ENCODE measurements at places on chromosomes 16 and 17. TPM values are rescaled to one million over a fixed set of nuclear protein-coding genes. Genes with fewer than 3 reads are reported as not detected.

TEX19 gene
- total RNA-seq = not detected

- no peak for DNase-seq
These were observed 63.9 kb upstream of the ARL4D start for GRCh38 chr17:43334738-43335402.

DNA sequence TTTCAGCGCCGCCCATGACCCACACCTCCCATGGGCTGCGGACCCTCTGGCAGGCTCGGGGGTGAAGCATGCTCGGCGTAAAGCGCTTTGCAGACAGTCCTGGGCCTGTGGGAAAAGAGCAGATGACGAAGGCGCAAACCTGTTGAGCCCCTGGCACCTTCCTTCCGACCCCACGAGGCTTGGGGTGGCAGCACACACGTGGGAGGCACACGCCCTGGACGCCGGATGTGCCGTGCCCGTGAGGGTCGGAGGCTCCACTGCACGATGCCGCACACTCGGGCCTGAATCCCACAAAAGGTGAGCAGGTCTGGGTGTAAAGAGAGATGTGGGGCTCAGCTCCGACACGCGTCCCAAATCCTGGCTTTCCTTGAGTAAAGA, 71.1 kb downstream of the LMF1 start:
- DNase-seq = no peak

DNA sequence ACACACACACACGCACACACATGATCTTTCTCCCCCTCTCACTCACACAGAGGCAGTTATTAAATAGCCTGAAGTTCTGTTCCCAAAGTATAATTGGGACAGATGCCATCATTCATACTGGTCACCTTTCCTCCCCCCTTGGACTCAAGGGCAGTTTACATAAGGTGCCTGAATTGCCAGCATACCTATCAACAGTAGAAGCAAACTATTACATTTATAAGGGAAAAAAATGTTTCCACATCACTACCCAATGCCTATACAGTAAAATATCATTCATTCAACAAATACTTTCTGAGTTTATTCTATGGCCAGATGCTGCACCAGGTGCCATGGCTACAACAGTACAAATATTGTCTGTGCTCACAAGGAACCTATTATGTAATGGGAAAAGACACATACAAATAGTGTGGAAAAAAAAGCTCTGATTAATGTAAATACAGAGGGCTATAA, 6.3 kb downstream of the CNTD1 start:
- DNase-seq = no peak

TBC1D26 gene
- total RNA-seq = not detected

SLC5A10 gene
- not detected for total RNA-seq

GRCh38 chr17:47276868-47277267, 23.2 kb downstream of the ITGB3 start:
- peak; percentile 52 for DNase-seq

DNA sequence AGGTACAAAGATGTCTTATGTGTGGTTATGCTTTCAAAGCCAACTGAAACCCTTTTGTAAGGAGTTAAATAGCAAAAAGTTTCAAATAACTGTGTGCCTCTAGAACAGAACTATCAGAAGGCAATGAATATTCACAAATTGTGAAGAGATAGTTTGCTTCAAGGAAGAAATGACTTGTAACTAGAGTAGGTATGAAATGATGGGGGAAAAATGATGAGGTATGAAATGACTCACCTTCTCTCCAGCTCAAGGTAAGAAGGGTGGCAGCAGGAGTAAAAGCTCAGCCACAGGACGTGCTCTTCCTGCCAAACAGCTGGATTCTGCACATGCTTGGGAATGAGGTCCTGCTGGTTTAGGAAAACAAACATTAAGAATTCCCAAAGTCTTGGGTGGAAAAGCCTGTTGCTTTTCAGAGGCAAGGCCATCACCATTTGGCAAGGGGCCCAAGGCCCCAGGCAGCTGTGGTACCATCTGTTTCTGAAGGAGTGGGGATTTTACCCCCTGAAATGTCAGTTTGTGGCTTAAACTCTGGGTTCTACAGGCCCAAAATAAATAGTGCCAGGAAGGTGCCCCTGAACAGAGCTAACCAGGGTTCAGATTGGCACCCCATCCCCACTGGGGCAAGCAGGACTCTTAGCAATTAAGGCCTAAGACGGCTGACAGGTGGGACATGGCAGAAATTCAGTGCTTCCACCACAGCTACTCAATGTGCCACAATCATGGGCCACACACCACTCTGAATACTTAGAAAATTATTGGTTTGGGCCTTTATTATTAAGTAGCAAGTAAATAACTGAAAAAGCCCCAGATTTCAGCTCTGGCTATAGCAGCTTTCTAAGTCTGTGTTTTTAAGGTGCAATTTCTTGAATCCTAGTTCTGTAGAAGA, 13.3 kb downstream of the HERPUD1 start:
- DNase-seq = no peak

KLHL10 gene
- 0.29 TPM for total RNA-seq

GRCh38 chr17:3983606-3984484, 19.6 kb upstream of the ATP2A3 start:
- no peak for DNase-seq

- DNase-seq = no peak
These were observed 19.3 kb upstream of the SLFN13 start for GRCh38 chr17:35467824-35468223.

DNA sequence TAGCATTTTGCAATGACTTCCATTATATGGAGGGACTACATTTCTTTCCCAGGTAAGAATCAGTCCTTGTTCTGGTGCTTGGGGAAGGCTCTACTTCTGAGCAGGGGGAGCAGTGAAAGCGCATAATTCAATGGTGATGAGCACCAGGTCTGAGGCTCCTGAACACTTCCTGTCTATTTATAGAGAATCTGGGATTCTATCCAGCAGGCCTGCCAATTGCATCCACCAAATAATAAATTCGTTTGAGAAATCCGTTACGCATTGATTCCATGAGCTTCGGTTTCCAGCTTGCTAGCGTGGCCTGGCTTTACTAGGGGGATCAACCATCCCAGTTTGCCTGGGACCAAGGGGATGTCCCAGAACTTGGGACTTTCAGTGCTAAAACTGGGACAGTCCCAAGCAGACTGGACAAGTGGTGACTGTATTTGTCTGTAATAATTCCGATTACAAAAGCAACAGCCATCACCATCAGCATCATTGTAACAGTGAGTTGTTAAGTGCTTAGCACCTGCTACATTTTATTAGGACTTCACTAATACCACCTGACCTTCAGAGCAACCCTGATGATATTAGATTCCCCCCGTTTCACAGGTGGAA, 349.9 kb downstream of the MAF start:
- DNase-seq = no peak

DNA sequence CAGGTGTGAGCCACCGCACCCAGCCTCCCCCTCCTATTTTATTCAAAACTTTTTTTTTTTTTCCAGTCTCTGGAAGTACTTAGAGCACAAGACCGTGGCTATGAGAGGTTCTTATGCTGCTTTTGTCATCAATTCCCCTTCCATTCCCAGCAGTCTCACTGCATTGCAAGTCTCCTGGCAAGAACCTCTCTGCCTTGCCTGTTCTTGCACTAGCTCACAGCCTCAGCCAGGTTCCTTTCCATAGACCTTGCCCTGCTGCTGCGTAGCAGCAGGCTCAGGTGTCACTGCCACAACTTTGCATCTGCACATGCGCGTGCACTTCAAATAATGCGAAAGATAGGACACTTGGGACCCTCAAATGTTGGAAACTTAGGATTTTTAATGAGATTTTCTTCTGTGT, 15.6 kb downstream of the ATP6V0A1 start:
- peak; percentile 51 for DNase-seq

DNA sequence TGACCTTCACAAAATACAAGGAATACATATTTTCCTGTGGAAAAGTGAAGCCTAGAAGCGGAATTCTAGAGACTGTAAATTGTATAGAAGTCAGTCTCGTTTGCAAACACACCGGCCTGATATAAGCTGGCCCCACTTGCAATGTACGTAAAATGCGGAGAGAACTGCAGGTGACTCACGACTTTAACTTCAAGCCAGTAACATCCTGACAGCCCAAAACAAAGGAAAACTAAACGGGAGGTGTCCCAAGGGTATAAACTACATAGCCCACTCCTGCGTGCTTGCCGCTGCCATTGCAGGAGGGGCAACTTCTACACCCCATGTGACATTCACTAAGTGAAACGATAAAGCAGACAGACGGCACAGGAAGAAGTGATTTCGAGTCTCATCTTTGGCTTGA, 101.6 kb downstream of the CYTH1 start:
- DNase-seq = no peak

ANKRD13B gene
- 13.4 TPM for total RNA-seq

KRT27 gene
- not detected for total RNA-seq

DNA sequence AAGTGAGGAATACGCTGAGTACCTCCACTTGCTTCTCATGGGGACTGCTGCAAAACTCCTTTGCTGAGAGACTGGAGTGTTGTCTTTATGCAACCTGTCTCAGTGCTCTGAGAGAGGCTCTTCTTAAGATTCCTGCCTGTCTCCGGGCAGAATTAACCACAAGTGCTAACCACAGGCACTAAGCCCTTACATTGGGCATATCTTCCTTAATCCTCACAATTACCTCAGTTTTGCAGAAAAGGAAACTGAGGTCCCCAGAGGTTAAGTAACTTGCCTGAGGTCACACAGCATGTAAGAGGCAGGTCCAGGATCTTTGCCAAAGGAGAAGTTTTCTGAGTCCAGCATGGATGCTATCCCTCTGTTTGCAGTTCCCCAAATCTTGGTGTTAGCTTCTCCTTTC, 86.0 kb downstream of the GP2 start:
- DNase-seq = no peak

DNA sequence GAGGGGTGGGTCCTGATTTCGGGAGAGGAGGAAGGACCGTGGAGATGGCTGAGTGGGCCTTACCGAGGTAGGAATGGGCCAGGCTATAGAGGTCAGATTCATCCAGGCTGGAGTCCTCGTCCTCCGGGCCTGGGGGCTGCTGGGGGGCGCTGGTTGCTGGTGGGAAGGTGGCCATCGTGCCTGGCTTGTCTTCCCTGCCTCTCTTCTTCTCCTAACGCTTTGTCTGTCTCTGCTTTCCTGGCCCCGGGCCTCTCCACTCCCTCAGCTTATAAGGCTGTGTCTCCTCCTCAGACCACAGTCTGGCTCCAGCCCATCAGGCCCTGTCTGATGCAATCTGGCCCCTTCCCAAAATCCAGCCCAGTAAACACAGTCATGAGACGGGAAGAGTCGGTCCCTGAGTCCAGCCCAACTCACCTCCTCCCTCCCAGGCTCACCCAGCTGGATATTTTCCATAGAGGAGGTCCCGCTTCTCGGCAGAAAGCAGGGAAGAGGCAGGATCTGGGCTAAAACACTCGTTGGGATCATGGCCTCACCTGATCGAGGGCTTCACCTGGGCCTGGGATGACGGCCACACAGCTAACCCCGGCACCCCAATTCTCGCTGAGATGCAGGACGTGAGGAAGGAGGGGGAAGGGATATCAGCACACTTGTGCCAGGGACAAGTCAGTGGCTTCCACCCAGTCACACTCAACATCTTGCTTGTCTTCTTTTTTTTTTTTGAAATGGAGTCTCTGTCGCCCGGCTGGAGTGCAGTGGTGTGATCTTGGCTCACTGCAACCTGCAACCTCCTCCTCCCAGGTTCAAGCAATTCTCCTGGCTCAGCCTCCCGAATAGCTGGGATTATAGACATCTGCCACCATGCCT, at the start of gene NUPR1:
NUPR1 (minus strand) TSS at position 242 of the 864 bp plus-strand sequence; CDS start at position 175, 67 bp downstream.
- peak; percentile 90 for DNase-seq

- DNase-seq = no peak
These were observed 3.7 kb upstream of the MT4 start for GRCh38 chr16:56561126-56561525.

DNA sequence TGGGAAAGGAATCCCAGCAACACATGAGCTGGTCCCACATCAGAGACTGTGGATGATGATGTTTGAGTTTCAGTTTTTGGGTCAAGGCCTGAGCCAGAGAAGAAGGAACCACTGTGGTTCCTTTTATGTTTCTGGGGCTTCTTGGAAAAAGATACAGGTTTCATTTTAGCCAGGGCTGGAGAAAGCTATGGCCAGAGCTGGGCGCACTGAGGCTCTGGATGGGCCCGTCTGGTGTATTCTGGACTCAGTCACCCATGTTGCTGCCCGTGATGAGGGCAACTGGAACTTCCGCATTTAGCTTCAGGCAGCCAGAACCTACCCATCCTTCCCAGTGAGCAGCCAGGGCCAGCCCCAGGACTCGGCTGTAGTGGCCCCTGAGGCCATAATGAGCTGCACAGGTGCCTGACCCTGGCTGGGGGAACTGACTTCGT, 15.0 kb upstream of the PITPNA start:
- DNase-seq = no peak

TBC1D3G gene
- not detected for total RNA-seq

GRCh38 chr17:6480303-6480675, 36.0 kb downstream of the PIMREG start:
- no peak for DNase-seq

ZNF19 gene
- total RNA-seq = 5.6 TPM

DNA sequence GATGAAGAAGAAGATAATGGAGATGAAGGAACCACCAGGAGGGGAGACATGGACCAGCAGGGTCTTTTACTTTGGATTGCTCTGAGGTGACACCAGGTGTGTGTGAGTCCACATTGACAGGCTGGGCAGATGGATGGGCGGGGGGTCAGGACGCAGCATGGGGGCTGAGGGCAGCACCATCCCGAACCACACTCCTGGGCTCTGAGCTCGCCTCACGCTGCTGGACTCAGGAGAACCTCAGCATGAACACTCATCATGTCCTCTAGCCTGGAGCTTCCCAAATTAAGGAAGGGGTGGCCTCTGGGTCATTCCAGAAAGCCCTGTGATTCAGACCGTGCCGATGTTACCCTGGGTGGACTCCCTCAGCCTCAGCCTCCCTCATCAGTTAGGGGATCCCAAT, 50.4 kb upstream of the MAP3K14 start:
- DNase-seq = no peak

Measured in mucosa of gallbladder (tissue), 1 donor.